ENCODE measurements at places on chromosomes 5 and 9. TPM values are rescaled to one million over a fixed set of nuclear protein-coding genes. Genes with fewer than 3 reads are reported as not detected.

- DNase-seq: no peak
Observed at GRCh38 chr9:22389271-22389670, 57.4 kb upstream of the DMRTA1 start.

DNA sequence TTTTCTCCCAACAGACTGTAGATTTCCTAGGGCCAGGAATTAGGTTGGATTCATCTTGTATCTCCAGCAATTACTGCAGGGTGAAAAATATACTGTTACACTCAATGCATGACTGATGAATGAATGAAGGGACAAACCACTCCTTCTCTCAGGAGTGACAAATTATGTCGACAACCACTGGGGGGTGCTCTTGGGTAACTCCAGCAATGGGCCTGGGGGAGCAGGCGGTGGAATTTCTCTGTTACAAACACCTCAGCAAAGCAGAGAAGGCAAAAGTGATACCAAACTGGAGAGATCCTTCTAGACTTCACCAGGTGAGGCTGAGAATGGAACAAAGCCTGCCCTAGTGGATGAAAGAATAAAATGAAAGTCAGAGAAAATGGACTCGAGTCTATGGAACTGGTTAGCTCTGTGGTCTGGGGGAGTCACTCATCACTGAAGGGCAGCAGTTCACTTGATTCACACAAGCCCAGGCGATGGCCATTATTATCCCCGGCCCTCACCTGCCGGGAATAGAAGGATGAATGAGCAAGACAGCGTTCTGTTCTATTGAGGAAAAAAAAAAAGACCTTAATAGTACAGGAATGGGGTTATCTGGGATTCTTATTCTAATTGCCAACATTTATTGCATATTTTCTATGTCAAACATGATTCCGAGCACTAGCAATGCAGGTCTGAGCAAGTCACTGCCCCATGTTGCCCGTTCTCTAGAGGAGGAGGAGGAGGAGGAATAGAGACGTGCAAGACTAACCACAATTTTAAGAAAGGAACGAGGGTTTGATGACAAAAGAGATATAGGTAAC is 341.1 kb downstream of the ASTN2 start:
- no peak for DNase-seq

- no peak for DNase-seq
Observed at GRCh38 chr5:142872795-142873194, 102.6 kb downstream of the ARHGAP26 start.

IFNA13 gene
- polyA plus RNA-seq: not detected

PCDHGA2 gene
- 6.1 TPM for polyA plus RNA-seq

All from renal cortex interstitium (tissue), 15 donors.